ENCODE measurements at places on chromosomes 13 and 19.
A peak's percentile ranks its signal among the peaks of the same experiment; 100 is the strongest.

DNA sequence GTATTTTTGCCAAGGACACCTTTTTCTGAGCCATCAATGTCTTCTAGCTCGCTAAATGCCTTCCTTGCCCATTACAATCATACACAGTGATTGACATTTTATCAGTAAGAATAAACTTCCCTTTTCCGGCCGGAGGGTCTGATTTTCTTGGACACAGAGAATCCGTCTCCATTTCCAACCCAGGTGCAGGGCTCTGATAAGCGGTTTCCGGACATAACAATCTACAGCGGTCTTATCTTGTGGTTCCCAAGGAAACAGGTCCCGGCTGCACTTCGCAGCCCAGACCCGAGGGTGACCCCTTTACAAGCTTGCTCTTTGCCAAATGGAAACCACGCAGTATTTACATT lies 5.1 kb upstream of the ZNF77 start:
- no peak for DNase-seq

- DNase-seq = no peak
Observed at GRCh38 chr13:43428545-43429296, 358.1 kb downstream of the ENOX1 start.

GRCh38 chr13:29855784-29856183 lies 5.4 kb upstream of the UBL3 start:
- no peak for DNase-seq

- no peak for DNase-seq
Observed at GRCh38 chr13:78105656-78106055, 187.0 kb upstream of the EDNRB start.

GRCh38 chr13:31045286-31046081 lies 113.0 kb downstream of the TEX26 start:
- no peak for DNase-seq

GRCh38 chr13:50651922-50652321 lies 191.6 kb downstream of the DLEU7 start:
- DNase-seq = no peak

- no peak for DNase-seq
Observed at GRCh38 chr13:112567161-112567862, 20.6 kb downstream of the TUBGCP3 start.

GRCh38 chr13:106786006-106786563 lies 218.1 kb upstream of the ARGLU1 start:
- no peak for DNase-seq

DNA sequence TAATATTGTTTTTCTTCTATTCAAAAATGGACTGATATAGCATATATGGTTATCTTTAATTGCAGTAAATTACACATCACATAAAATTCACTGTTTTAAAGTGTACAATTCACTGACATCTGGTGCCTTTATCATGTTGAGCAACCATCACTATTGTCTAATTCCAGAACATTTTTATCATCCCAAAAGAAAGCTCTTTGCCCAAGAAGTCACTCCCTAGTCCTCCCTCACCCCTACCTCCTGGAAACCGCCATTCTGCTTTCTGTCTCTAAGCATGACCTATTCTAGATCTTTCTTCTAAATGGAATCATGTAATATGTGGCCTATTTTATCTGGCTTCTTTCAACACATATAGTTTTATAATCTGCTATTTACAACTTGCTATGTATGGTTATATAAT lies 525.6 kb downstream of the DCT start:
- no peak for DNase-seq

GRCh38 chr13:94309576-94309975 lies 169.9 kb downstream of the DCT start:
- no peak for DNase-seq

GRCh38 chr19:41554907-41555306 lies 21.1 kb upstream of the CEACAM21 start:
- DNase-seq = no peak

DNA sequence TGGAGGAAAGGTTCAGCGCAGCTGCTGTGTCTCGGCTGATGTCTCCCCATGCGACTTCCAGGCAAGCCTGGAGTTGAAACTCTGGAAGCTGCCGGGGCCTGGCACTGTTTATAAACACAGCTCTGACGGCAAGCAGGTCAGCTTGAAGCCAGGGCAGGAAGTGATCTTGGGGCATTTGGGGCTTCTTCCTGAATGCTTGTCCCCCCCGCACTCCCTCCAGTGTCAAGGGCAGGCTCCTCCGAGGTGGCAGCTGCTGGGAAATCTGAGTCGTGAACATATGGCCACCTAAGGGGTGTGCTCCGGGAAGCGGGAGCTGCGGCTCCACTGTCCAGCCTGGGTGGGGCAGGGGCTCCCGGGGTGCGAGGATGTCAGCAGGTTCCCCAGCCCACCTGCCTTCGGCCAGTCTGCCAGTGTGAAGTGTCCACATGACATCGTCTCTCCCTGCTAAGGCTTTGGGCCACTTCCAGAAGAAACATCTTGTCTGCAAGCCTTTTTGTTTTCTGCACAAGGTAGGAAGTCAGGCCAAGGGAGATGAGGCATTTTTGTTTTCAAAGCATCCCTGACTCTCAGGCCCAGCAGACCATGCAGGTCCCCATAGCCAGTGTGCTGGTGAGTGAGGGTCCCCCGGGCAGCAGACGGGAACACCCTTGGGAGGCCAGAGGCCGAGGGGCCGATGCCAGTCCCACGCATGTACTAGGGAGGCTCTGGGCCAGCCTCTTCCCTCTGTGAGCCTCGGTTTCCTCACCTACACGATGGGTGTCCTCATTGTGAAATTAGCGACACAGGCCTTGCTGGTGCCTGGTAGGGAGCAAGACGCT lies 2.7 kb downstream of the PIAS4 start:
- DNase-seq = no peak

- no peak for DNase-seq
Observed at GRCh38 chr13:113534236-113534860, 43.8 kb upstream of the DCUN1D2 start.

DNA sequence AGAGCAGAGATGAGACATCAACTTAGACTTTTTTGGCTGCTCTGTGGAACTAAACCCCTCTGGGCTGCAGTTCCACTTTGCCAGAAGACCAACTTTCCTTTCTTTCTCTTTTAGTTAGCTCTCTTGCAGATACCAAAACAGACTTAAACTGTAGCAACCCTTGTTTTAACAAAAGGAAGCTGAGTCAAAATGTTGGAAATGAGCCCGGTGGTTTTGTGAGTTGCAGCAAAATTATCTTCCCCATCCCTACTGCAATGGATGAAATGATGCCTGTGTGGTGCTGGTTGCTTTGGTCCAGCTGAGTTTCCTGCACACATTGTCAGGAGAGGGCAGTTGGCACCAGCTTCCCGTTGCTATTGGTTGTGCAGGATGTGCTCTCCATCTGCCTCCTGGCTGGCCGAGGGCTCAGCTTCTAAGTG lies 115.3 kb downstream of the LRCH1 start:
- no peak for DNase-seq

DNA sequence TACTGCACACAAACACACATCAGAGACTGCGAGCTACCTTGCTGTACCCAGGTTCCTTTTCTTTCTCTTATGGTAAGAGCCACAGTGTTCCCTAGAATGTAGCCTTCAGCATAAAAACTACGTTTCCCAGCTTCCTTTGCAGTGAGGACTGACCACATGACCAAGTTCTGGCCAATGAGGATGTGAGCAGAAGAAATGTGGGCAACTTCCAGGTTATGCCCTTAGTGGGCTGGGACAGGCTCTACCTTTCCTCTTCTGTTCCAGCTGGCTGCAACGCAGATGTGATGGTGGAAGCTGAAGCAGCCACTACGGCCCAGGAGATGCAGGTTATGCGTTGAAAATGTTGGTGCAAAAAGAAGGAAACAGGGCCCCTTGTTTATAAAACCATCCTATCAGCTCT lies 27.5 kb downstream of the VRK3 start:
- no peak for DNase-seq

GRCh38 chr19:36043952-36044351 lies 10.1 kb downstream of the THAP8 start:
- no peak for DNase-seq

DNA sequence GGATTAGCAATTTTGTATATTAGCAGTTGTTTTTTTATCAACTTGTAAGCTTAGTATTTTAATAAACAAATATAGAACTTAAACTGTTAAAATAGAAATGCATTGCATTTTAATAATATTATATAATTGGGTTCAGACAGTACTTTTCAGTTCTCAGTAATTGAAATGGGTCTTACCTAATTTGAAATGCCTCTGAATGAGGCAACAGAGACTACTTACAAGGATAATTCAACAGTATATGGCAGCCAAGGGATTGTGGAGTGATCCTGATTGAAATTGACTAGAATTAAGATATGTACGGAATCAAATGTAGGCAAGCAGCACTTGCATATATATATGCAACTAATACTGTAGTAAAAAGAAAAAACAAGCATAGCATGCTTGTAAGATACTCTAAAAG lies 1503.9 kb upstream of the MIR17HG start:
- no peak for DNase-seq

GRCh38 chr13:50127726-50128291 lies 112.6 kb downstream of the KCNRG start:
- no peak for DNase-seq

DNA sequence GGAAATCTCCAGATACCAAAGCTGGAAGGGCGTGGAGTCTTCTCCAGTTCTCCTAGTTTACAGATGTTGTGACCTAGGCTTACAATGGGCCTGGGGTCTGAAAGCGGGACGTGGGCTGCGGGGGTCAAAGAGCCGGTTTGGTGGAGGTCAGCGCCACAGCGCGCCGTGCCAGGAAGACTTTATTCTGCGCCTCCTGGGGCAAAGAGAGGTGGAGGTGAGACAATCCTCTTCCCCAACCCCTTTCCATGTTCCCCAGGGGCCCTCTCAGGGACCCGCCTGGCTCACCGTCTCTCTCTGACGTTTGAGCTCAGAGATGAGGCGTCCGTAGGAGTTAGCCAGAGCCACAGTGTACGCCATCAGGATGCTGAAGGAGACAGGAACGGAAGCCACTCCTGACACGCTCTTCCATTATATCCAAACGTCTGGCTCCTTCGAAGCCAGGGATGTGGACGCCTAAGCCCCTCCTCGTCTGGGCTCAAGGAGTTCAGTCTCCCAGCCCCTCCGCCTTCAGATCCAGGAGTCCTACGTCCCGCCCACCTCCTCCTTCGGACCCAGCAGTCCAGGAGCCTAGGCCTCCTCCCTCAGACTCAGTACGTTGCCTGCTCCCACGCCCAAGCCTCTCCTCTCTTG lies 776 bp upstream of the LENG1 start:
- DNase-seq = peak; percentile 34

GRCh38 chr19:46704379-46705076 lies 12.4 kb downstream of the PRKD2 start:
- DNase-seq = no peak

GRCh38 chr13:24212674-24213073 lies 52.2 kb downstream of the SPATA13 start:
- DNase-seq = no peak

DNA sequence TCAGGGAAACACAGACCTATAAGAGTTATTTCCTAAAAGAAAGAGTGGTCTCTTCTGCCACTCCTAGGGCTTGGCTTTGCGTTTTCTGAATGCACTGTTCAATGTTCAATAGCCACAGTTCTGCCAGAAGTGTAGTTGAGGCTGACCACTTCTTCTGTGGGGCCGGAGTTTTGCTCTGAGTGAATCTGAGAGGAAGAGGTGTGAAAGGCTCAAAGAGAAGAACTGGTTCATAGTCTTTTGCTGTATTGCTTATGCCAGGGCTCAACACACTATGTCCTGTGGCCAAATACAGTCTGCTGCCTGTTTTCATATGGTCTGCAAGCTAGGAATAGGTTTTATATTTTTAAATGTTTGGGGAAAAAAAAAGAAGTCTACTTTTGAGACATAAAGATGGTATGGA lies 128.2 kb downstream of the STOML3 start:
- DNase-seq = no peak

DNA sequence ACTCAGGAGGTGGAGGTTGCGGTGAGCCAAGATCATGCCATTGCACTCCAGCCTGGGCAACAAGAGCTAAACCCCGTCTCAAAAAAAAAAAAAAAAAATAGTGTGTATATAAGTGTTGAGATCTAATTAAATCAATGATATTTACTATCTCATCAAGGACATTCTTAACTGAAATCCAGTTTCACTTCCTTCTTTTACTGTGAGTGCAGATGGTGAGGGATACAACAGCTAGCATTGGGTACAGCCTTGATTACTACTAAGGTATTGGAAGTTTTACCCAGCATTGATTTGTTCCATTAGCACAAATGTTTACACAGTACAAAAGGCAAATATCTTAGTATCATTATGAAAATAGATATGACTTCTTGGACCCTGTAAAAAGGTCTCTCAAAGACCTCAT lies 546.6 kb downstream of the KCTD12 start:
- DNase-seq = no peak

GRCh38 chr19:39795001-39795400 lies 16.3 kb downstream of the LEUTX start:
- no peak for DNase-seq

Measured in NCI-H1105 (cell line).